ENCODE measurements at places on chromosomes 2 and 18.
A peak's percentile ranks its signal among the peaks of the same experiment; 100 is the strongest.

DNA sequence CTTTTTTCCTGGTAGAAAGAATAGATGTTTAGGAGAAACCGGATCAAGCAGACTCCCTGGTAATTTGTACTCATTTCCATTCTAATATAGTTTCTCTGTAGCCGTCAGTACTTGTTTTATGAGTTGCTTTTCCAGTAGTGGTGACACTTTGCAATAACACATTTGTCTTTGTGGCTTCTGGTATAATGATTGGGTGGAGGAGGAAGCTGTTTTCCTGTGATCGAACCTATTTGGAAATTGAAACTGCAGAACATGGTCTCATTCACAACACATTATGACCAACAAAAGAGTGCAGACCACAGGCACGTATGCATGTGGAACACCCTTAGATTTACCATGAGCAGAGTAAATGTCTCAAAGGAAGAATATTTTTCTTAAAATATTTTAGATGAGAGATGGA lies 7.6 kb upstream of the SERPINB12 start:
- DNase-seq, result no peak

DNA sequence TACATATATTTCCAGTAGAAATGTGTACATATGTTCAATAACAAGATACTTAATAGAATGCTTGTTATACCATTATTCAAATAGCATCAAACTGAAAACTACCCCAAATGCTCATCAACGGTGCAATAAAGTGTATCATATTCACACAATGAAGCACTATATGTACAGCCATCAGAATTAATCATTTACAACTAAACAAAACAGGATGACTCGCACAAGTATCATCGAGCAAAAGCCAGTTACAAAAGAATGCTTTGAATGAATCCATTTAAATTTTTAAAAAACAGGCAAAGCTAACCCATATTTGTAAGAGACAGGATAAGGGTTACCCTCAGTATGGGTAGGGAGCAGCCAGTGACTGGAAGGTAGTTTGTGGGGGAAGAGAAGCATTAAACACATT lies 132.8 kb upstream of the PDE1A start:
- DNase-seq, result no peak

DNA sequence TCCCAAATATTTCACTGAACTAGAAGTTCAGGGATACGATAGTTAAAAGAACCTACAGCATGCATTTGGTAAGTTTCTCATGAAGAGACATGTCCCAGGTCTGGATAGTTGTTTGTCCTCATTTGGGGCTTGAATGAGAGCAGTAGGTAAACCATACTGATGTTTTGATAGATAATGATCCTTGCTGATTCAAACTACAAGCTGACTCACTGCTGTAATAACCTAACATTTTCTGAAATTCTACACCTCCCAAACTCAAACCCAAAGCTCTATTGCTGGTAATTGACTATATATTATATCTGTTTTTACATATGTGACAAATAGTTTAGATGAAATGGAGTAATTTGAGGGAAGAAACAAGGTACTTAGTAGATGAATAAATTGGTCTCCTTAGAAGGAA lies 154.1 kb upstream of the BOD1L2 start:
- DNase-seq, result peak; percentile 3

DNA sequence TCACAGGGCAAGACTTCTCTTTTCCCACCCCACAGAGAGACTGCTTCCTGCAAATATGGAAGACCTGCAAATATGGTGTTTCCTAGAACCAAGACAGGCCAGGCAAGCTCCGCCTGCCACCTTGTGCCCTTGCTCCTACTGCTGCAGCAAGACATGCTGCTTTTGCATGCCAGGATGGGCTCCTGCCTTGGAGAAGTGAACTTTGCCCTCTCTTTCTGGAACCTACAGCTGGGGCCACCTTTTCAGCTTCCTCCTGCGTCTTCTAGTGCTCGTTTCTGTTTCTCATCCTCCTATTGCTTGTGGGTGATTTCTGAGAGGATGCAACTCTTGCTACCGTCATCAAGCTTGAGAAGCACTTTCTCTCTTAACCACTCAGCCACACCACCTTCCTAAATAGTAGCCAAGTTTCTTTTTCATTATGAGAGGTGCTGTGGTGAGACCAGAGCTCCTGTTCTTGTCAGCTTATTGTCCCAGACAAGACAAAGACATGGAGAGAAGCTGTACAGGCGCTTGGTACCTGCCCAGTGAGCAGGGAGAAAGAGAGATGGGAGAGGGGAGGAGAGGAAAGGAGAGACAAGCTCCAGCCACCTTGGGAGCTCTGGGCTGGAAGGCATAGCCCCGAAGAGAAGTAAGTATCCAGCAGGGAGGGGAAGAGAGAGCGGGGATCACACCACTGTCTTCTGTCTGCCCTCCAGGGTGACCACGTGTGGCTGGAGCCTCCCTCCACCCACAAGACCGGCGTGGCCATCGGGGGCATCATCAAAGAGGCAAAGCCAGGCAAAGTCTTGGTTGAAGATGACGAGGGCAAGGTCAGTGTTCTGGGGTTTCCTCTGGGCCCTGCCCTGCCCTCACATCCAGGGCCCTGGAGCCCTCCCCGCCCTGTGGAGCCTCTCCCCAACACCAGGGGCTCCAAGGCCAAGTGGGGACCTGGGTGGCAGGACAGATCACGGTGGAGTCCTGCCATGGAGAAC lies 28.3 kb downstream of the MYO7B start:
- DNase-seq, result no peak

GRCh38 chr2:160584972-160585494 lies 91.4 kb upstream of the RBMS1 start:
- DNase-seq, result no peak

- no peak for DNase-seq
Measured at GRCh38 chr2:157875641-157876065, 477 bp downstream of the ACVR1 start.

DNA sequence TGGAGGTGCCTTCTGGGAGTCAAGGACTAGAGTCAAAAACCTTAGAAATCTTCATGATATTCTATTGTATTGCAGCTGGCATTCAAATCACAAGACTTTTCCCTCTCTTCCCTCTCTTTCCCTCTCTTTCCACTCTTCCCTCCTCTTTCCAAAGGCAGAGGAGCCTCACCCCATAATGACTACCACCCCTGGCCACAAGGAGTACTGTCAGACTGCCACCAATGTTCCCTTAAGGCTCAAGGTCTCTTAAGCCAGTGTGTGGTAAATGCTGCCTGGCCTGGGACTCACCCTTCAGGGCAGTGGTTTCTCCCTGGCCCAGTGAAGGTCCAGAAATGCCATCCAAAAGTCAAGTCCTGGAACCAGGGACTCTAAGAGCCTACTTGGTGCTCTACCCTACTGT lies 605.9 kb upstream of the PKDCC start:
- DNase-seq, result no peak

DNA sequence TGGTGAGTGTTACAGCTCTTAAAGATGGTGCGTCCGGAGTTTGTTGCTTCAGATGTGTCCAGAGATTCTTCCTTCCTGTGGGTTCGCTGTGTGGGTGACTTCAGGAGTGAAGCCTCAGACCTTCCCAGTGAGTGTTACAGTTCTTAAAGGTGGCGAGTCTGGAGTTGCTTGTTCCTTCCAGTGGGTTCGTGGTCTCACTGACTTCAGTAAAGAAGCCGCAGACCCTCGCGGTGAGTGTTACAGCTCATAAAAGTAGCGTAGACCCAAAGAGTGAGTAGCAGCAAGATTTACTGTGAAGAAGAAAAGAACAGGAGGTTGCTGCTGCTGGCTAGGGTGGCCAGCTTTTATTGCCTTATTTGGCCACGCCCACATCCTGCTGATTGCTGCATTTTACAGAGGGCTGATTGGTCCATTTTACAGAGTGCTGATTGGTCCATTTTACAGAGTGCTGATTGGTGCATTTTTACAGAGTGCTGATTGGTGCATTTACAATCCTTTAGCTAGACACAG lies 34.0 kb upstream of the SPTBN1 start:
- no peak for DNase-seq

- no peak for DNase-seq
Measured at GRCh38 chr2:185475914-185476313, 262.7 kb upstream of the FSIP2 start.

GRCh38 chr2:100972452-100972851 lies 29.6 kb upstream of the RPL31 start:
- DNase-seq, result no peak

DNA sequence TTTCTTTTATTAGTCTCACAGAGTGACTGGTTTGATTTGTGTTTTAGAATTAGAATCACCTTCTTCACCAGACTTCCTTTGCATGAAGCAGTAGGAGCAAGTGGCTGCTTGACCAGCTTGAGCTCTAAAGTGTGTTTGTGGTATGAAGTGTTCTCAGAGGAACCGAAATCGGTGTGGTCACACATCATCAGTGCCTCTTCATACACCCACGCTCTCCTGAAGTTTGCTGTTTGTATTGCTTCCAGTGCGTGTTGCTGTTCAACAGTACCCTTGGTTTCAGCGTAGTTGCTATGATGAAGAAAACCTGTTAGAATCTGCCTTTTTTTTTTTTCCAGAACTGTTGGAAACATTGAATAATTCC lies 77.9 kb downstream of the LIMS1 start:
- DNase-seq, result no peak

DNA sequence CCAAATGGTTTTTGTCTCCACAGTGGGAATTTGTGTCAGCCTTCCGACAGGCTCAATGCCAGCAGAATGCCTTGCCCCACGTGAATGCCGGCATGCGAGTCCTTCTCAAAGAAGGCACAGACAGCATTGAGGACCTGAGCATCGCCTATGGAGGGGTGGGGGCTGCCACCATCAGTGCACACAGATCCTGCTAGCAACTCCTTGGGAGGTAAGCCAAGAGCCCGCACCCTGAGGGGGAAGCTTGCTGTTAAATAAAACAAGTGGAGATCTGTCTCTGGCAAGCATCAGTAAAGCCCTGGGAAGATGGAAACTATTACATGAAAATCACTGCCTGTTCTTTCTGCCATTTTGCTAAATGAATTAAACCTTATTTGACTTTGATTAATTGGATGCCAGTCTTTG lies 67.5 kb upstream of the BZW1 start:
- DNase-seq, result no peak

DNA sequence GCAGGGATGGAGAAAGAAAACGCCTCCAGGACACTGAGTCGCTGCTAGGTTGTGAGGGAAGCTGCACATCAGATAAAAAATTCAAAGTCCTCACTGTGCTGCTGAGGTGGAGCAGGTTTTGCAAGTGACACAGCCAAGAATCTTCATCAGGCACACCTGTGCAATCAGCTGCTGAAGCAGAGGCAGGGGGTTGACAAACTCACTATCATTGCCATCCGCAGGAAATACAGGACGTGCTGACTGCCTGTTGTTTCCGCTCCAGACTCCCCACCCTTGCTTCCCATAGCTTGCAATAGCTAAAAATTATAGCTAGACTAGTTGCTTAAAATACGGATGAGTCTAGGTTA lies 147.8 kb upstream of the FHL2 start:
- DNase-seq, result no peak

DNA sequence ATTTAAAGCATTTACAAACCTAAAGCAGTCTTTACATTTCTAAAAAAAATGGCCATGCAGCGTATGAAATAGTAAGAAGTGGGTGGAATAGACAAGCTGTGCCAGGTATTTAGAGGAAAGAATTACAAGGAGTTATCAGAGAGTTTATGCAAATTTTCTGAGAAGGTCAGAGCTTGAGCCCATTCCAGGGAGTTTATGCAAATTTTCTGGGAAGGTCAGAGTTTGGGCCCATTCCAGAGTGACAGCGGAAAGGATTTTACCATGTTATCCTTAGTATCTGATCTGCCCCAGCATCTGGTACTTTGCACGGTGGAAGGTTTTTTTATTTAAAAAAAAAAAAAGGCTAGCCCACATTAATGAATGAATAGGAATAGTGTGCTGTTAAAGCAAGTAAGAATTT lies 1.4 kb upstream of the DOK6 start:
- no peak for DNase-seq

GRCh38 chr2:189514104-189514503 lies 66.5 kb downstream of the SLC40A1 start:
- DNase-seq, result no peak

- no peak for DNase-seq
Measured at GRCh38 chr2:231780123-231780908, 766 bp downstream of the PDE6D start.

DNA sequence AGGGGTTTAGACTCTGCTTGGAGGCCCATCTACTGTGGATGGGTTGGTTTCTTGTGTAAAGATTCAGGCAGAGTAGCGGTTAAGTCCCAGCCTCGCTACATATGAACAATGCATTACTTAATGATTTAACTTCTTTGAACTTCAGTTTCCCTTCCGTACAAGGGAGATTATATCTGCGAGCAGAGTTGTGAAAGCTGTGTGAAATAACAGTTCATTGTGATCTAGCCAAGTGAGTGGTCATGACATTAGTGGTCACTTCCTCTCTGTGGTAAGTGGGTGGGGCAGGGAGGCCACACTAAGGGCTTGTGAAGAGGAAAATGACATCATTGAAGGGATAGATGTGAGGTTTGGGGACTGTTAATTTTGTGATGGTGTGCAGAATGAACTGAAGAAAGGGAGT lies 14.1 kb upstream of the MEX3C start:
- no peak for DNase-seq

GRCh38 chr2:241496904-241497877 lies 11.2 kb downstream of the STK25 start:
- no peak for DNase-seq

GRCh38 chr2:105814291-105814940 lies 69.7 kb downstream of the NCK2 start:
- DNase-seq, result no peak

DNA sequence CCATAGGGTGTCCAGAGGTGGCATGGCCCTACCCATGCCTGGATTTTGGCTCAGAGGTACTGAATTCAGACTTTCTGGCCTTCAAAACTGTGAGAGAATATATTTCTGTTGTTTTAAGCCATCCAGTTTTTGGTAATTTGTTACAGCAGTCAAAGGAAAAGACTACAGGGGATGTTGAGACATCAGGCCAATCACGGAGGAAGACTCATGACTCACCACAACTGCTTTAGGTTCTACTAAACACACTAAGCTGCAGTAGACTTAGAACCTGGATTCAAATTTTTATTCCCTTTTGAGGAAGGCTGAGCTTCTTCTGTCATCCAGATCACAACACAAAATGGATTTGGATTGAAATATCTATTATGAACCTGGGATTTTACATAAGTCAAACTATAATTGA lies 12.0 kb upstream of the C2orf66 start:
- DNase-seq, result no peak

DNA sequence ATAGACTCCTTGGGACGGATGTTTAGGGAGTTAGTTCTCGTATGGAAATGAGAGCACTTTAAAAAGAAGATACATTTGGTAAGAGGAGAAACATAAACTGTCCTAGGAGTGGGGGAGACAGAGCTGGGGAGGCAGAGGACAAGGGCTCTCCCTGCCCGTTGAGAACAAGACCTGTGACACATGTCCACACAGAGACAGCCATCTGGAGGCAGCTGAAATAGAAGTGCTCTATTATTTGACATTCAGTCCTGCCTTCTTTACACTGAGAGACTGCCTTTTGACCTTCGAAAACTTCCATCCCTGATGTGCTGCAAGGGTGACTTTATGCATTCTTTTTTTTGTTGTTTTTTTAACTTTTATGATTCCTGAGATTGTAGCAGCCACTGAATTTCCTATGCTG lies 150.1 kb downstream of the UXS1 start:
- no peak for DNase-seq

- no peak for DNase-seq
Measured at GRCh38 chr2:218970894-218971293, 11.4 kb downstream of the CDK5R2 start.

GRCh38 chr2:71606244-71606643 lies 152.9 kb downstream of the DYSF start:
- no peak for DNase-seq

- DNase-seq, result peak; percentile 2
Measured at GRCh38 chr2:30565851-30566358, 118.9 kb downstream of the LCLAT1 start.

- DNase-seq, result no peak
Measured at GRCh38 chr18:35127201-35127600, 86.0 kb downstream of the MAPRE2 start.

Data from fibroblast of skin of left quadriceps (primary cell).